Stimulated activated CD4-positive, alpha-beta T cell treated with anti-CD3 and anti-CD28 coated beads, TNF-alpha, amount 100 ng/mL, for 1 hour (primary cell): ENCODE measurements at places on chromosomes 5 and 9.
A peak's percentile ranks its signal among the peaks of the same experiment; 100 is the strongest.

DNA sequence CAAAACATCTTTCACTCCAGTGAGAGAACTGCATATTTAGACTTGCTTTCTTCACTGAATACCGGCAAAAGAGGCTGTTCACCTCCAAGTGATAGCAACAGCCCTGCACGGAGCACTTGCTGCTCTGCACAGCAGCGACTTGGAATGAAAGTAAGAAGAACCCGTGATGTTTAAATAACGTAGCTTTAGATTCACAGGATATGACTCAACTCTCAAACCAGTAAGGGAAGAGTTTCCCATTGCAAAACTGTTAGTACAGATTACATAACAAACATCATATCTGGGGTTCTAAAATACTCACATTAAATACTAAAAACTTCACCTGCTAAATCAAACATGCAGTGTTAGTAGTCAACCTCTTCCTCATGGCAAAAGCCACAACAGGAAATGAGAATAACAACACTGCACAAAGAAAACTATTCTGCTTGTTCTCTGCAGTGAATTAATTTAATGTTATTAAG lies 203.4 kb downstream of the MCTP1 start:
- DNase-seq, result no peak

- no peak for DNase-seq
These were observed 17.0 kb downstream of the PLPP1 start for GRCh38 chr5:55517804-55518203.

GRCh38 chr5:81254886-81255559 lies 21.9 kb downstream of the CKMT2 start:
- no peak for DNase-seq

DNA sequence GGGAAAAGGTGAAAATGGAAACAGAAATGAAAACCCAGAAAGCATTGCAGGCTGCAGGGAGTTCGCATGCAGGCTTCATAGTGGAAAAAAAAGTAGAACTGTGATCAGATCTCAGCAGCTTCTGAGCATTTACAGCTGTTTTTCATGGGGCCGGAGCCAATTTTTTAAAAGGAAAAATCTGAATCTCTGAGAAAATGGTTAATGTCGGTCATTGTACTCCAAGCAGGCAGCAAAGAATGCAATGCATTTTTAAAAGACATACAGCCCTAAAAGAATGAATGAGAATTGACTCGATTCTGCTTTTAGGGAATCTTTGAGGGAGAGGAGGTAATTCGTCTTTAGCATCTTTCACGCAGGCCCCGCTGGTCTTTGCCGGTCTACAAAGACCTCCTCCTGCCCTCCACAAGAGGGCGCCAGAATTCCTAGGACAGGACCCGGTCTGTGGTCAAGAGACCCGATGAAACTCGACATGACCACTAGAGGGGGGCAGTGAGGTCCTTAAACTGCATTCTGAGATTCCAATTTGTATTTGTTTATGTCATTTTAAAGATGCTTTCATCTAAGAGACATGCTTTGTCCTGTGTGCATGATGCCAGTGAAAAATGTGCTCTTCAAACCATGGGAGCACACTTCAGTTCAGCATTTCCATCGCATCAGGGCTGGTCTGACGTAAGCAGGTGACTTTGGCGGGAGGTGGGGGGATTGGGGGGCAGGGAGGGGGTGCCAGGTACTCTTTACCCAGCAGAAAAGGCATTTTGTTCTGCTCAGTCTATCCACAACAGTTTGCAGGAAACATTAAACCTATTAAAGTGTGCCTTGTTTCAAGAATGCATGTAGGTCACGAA lies 43.7 kb upstream of the TMEM252 start:
- DNase-seq, result peak; percentile 49

- DNase-seq, result no peak
These were observed 91.6 kb upstream of the ICE1 start for GRCh38 chr5:5330728-5331452.

DNA sequence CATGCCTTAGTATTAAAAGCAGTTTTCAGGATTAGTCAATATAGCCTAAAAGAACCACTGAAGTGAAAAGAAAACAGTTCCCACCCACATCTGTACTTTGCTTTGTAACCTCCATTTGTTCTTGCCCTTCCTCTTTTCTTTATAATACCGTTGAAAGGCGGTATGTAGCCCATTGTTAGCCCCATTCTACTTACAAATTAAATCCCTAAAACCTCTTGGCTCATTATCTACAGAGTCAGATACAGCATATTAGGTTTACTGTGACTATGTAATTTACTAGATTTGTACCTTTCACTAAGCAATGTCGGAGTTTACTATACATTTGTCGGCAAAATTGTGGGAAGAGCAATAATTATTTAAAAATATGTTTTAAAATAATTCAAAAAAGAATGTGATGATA lies 17.3 kb downstream of the ALDH1A1 start:
- DNase-seq, result no peak

- no peak for DNase-seq
These were observed 5.2 kb upstream of the CRB2 start for GRCh38 chr9:123350590-123351310.

- DNase-seq, result no peak
These were observed 267.6 kb upstream of the TNC start for GRCh38 chr9:115385383-115386122.

DNA sequence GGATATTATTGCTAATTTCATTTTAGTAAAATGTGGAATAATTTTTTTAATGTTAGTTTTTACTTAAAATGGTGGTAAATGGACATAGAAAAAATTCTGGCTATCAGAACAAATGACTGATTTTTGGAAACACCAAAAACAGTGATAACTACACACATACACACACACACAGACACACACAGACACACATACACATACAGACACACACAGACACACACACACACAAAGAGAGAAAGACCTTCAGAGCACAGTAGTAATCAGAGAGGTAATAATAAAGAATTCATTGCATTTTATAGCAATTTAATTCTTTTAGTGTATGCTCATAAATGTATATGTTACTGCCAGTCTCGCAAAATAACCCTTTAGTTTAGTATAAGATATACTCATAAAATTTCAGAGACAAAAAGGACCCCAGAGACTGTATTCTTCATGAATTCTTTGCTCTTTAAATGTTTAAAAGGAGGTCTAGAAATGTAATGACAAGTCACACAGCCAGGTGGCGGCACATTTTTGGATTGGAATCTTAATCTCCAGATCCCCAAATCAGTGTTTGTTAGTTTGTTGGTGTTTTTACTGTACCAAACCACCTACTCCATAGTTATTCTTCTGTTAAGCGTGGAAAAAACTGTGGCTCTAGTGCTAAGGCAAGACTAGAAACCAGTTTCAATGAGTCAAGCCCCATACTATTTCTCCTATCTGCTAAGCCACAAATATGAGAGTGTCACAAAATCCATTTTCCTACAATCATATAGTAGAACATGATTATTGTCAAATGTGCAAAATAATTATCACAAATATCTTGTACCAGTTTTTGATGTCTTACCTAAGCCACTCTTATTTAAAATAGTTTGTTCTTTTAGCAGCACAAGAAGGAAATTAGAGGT lies 109.9 kb downstream of the EDIL3 start:
- no peak for DNase-seq
